Adrenal gland (tissue), 19 donors: ENCODE measurements at places on chromosomes 16 and 17. TPM values are rescaled to one million over a fixed set of nuclear protein-coding genes. Genes with fewer than 3 reads are reported as not detected.

GRCh38 chr17:30589431-30589830 is 112.2 kb downstream of the GOSR1 start:
- DNase-seq: no peak

DNA sequence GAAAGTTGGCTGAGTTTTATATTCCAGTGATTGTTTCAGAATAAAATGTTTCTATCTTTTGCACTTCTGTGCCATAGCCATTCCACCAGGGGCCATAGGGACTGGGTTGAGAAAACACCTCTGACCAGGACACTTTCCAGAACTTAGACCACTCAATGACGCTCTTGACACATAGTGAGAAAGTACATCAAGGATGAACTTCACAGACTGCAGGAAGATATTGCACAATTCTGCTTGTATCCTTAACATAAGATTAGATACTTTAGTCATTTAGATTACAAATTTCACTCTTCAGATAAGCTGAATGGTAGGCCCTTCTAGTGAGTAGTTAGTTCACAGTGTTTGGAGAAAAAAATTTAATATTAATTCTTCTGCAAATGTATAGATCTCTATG is 13.0 kb upstream of the MPHOSPH6 start:
- DNase-seq: no peak

The ALOX15B gene
- 3.9 TPM for total RNA-seq

The TPSAB1 gene
- 0.11 TPM for total RNA-seq

The LRRC37A gene
- total RNA-seq: 2.3 TPM
